ENCODE measurements at places on chromosomes 13 and 19.

DNA sequence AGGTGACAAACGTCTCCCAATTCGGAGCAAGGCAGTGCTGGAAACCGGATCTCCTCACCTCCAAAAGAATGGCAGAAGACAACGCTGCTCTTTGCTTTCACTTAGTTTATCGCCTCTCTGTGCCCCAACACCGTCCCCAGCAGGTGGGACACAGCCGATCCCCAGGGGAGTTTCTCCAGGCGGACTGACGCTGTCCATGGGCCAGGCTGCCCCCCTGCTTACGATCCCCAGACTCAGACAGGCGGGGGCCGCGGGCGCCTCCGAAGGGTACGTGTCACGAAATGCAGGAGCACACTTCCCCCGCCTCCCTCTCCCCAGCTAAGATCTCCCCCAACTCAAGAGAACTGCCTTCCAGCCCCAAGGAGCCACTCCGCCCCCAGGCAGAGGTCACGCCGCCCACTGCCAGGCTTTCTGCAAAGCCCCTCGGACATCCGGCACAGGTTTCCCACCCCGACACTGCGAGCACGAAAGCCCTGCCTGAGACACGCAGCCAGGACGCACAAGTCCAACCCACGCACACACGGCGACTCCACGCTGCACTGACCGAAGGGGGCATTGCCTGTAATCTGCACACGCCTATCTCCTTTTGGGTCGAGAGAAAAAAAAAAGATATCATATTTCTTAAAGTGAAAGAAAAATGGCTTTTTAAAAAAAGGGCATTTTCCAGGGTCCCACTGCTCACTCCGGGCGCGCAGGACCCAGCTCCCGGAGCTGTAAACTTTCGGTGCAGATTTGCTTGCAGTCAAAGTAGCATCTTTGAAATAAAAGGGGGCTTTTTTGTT, 2.0 kb downstream of the SPRY2 start:
- peak; percentile 63 for DNase-seq

GRCh38 chr13:33183431-33184111, 102.0 kb downstream of the STARD13 start:
- DNase-seq = no peak

DNA sequence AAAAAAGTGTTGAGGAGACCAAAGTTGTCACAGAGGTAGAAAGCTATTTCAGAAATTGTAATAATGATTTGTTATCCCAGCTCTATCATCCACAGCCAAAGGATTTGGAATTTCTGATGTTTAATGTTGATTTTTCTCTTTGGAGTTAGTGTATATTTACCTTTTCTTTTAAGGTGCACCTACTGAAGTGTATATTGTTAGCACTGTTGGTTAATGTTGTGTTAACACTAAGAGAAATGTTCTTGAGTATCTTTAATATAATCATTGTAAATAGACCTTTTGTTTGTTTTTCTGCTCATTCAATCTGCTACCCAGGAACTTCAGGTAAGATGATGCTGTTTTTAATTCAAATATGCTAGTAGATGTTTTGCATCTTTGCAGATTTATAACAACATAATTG, 57.5 kb downstream of the ZAR1L start:
- DNase-seq = no peak

DNA sequence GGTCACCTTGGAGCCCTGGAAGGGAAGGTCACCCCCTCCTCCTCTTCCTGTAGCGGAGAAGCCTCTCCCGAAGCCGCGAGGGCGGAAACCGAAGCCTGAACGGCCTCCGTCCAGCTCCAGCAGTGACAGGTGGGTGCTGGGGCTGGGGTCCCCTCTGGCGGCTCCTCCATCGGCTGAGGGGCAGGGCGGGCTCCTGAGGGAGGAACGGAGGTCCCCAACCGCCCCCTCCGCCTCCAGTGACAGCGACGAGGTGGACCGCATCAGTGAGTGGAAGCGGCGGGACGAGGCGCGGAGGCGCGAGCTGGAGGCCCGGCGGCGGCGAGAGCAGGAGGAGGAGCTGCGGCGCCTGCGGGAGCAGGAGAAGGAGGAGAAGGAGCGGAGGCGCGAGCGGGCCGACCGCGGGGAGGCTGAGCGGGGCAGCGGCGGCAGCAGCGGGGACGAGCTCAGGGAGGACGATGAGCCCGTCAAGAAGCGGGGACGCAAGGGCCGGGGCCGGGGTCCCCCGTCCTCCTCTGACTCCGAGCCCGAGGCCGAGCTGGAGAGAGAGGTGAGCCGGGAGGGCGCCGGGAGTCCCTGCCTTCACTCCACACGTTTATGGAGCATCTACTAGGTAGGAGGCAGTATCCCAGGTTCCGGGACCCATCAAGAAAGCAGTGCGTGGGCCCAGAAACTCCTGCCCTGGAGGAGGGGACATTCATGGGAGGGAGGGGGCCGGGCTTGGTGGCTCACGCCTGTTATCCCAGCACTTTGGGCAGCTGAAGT, 22.0 kb downstream of the HDGFL2 start:
- no peak for DNase-seq

GRCh38 chr13:65825039-65825438, 1405.1 kb downstream of the PCDH9 start:
- DNase-seq = no peak

DNA sequence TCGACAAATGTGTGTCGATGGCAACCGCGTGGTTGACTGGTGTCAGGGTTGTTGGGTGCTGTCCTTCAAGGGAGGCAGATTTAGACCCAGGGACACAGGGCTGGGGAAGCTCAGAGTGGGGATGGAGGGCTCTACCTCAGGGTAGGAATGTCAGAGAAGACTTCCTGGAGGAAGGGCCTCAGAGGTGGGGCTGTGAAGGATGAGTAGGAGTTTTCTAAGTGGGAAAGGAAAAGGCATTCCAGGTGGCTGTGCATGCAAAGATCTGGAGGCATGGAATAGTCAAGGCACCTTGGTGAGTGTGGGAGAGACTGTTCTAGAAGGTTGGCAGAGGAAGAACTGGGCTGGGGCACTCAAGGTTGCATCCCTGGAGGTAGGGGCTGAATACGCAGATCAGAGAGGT, 2.0 kb downstream of the NRTN start:
- DNase-seq = no peak

- DNase-seq = no peak
These were observed 293.9 kb upstream of the HTR2A start for GRCh38 chr13:47190696-47191305.

GRCh38 chr19:17654993-17655392, 33.2 kb downstream of the UNC13A start:
- peak; percentile 61 for DNase-seq

DNA sequence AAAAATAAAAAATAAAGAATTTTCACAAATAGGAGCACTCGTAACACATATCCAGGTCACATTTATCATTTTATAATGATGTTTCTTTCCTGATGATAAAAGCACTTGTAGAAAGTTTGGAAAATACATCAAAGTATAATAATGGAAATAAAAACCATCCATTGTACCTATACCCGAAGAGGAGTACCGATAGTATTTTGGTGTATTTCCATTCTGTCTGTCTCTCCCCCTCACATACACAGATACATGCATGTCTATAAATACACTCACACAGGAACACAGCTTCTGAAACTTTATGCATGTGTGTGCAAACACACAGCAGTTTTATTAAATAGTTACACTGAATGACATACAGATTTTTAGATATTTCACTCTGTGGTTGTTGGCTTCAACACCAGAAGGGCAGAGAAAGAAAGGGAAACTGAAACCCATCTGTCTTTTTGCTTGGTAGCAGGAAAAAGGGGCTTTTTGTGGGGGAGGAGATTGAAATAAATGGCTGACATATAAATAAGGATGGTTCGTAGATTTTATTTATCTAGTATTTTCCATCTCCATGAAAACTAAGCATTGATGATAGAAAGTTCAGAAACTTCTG, 114.8 kb downstream of the LRCH1 start:
- DNase-seq = no peak

- DNase-seq = peak; percentile 51
These were observed 37.7 kb downstream of the LHFPL6 start for GRCh38 chr13:39565036-39565949.

DNA sequence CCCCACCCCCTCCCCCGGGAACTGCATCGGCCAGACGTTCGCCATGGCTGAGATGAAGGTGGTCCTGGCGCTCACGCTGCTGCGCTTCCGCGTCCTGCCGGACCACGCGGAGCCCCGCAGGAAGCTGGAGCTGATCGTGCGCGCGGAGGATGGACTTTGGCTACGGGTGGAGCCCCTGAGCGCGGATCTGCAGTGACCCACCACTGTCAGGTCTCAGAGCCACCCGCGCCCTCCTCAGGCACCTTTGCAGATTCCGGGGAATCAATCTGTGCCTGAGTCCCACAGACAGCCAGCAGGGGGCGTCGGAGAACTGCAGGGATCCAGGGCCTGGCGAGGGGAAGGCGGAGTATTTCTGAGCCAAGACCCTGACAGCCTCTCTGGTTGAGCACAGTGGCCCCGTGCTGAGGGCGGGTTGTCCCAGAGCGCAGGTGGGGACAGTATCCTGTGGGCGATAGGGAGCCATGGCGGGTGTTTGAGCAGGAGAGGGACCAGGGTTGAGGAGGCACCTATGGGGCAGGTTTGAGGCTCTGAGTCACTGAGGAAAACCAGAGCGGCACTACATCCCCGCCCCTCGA, 30.4 kb upstream of the CYP4F8 start:
- DNase-seq = peak; percentile 62

DNA sequence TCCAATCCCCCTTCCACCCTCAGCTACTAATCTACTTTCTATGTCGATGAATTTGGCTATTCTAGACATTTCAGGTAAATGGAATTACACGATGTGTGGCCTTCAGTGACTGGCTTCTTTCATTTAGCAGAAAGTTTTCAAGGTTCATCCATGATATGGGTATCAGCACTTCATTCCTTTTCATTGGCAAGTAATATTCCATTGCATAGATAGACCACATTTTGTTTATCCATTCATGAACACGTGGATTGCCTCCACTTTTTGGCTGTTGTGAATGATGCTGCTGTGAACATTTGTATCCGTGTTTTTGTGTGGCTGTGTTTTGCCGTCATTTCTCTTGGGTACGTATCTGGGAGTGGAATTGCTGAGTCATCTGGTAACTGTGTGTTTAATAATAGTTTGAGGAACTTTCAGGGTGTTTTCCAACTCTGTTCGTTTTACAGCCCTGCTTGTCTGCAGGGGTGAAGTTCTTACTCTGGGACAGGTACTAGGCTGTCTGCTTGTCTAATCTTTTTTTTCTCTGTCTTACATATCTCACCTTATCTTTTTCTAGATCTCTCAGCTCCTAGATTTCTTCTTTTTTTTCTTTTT, 32.5 kb downstream of the MARK4 start:
- no peak for DNase-seq

DNA sequence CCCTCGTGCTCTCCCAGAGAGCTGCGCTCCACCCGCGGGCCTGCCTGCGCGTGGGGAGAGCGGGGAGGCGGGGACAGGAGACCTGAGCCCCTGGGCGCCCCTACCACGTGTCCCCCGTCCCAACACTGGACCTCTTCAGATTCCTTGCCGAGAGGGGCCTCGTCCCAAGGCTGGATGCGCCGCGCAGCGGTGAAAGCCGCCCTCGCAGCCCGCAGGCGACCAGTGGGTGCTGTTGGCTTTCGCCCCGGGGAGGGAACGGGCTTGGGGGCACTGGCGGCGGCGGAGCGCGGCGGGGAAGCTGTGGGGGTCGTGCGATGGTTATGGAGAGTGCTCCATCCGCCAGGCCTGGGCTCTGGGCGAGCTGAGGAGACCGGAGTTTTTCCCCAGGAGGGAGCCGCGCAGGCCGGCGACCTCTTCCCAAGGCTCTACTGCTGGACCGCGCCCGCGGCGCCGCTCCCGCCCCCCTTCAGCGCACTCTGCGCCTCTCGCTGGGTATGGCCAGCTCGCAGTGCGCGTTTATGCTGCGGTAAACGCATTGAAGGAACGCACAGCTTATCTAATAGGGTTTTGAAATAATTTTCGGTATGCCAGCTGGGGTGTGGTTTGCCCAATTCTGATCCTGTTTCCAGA, 17.2 kb upstream of the RNF17 start:
- no peak for DNase-seq

GRCh38 chr13:40485611-40486517, 180.6 kb downstream of the FOXO1 start:
- no peak for DNase-seq

- DNase-seq = no peak
These were observed 7.0 kb downstream of the U2AF2 start for GRCh38 chr19:55661826-55662225.

DNA sequence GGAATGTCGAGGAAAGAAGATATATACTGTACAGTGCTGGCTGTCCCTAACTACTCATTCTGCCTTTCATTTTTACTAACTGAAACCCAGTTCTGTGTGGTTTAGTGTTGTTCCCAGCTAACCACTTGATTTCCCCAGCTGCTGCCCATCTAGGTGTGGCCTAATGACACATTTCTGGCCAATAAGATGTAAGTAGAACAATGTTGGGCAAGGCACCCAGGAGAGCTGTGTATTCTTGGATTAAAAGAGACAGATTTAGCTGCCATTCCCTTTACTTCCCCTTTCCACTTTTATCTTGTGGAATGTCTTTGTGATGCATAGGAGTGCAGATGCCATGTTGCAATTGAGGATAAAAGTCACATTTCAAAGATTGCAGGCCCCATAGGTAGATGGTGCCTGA, 28.3 kb upstream of the PCDH9 start:
- no peak for DNase-seq

- DNase-seq = no peak
These were observed 114.5 kb downstream of the KLF5 start for GRCh38 chr13:73173279-73173811.

DNA sequence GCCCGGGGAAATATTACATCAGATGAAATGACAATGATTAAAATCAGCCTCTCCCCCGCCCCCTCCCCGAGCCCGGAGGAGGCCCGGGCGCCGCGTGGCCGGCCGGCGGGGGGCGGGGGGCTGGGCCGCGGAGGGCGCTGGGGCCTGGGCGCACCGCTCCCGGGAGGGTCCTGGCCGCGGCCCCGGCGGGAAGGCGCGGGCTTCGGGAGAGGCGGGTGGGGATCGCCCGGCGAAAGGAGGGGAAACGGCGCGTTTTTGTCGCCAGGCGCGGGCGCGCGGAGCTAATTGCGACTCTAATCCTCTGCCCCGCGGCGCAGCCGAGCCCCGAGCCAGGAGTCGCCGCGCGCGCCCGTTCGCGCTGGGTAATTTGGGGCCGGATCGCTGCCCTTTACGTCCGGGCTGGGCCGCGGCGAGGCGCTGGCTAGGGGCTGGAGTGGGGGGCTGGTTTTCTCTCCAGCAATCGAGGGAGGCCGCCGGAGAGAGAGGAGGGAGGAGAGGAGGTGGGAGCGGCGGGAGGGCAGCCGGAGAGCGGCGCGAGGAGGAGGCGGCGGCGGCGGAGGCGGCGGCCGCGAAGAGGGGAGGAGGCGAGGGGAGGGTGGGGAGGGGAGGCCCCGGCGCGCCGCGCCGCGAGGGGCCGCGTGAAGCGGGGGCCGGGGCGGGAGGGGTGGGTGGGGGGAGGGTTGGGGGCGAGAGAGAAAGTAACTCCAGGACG, at the start of gene KCTD15:
Gene KCTD15 (plus strand): TSS at position 707 of the 712 bp plus-strand sequence. CDS start 3,585 bp downstream, outside the sequence.
- no peak for DNase-seq

GRCh38 chr13:36142735-36143134, 11.6 kb upstream of the DCLK1 start:
- DNase-seq = no peak

DNA sequence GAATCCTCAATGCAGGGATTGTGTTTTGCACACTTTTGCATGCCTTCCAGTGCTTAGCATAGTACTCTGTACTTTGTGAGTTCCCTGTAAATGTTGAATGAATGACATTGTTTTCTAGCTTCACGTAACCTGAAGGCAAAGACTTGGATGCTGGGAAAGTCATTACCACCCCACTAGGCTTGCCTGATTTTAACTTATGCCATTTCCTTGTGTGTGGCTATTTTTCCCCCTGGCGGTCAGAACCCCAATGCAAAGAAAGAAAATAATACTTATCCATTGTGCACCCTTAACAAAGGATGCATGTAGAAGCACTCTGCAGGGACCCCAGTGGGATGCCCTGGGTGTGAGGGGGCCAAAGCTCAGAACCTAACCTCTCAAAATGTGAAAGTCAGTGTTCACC, 1.2 kb upstream of the ENOX1 start:
- peak; percentile 27 for DNase-seq
